NCI-H1417 treated with DMSO at 0.1 percent for 48 hours (cell line): ENCODE measurements at places on chromosomes 7 and 10.

GRCh38 chr7:36291387-36292316 lies 98.0 kb upstream of the ANLN start:
- DNase-seq: peak; percentile 73

GRCh38 chr10:131975003-131975402 lies 6.7 kb downstream of the BNIP3 start:
- peak; percentile 20 for DNase-seq

- no peak for DNase-seq
Observed at GRCh38 chr10:71241114-71241829, 28.9 kb downstream of the UNC5B start.

GRCh38 chr10:71368643-71369042 lies 28.1 kb upstream of the CDH23 start:
- no peak for DNase-seq

- no peak for DNase-seq
Observed at GRCh38 chr10:59098387-59098786, 78.1 kb upstream of the PHYHIPL start.

DNA sequence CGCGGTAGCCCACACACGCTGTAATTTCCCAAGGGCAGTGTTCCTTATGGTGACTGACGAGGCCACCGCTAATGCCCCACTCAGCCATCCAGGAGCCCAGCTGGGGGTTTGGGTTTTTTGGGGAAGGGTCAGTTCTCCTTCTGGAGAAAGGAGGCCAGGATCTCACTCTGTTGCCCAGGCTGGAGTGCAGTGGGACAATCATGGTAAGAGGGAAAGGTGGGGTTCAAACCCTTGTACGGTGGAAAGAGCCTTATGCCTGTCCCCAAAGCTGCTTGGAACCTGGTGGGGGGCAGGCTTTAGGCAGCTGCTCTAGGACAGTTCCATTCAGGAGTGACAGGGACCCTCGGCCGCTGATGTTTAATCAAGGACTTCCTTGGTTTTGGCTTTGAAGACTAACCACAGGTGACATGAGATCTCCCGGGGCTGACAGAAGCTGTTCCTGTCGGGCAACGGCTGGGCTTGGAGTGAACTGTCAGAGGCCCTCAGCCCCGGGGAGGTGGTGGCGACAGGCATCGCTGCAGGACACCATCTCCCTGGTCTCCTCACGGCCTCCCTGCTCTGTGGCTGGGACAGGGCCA lies 84.5 kb downstream of the CARD11 start:
- DNase-seq: no peak

DNA sequence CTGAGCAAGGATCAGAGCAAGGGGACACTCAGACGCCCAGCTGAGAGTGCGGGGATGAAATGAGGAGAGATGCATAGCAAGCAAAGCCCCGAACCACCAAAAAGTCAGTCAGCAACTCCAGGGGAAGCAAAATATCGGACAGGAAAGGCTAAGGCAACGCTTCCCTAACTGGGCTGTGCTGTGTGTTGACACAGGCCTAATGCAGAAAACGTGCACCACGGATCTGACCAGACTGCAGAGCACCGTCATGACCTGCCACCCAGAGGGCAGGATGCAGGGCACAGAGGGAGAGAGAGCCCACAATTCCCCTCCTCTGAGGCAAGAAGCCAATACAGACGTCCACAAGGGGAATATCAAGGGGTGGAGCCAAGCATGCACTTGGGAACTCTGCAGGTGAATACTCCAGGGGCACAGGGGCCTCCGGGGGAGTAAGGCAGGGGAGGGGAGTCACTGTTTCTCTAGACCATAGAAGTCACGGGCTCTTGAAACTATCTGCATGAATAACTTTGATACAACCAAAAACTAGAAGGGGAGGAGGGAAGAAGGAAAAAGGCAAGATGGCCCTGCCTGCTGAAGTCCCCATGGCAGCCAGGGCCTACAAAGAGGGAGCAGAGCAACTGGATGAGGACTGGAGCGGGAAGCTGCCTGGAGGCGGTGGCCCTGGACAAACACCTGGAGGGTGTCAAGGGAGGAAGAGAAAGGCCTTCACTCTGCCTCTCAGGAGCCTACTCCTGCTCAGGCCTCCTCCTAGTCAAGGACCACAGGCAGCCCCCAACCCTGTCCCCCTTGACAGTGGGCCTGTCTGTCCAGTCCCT lies 26.2 kb downstream of the GRID1 start:
- no peak for DNase-seq

- no peak for DNase-seq
Observed at GRCh38 chr10:113712755-113713639, 33.3 kb downstream of the CASP7 start.

GRCh38 chr10:78634835-78635234 lies 433.9 kb upstream of the ZMIZ1 start:
- DNase-seq: no peak

GRCh38 chr7:38220452-38220851 lies 42.4 kb downstream of the STARD3NL start:
- DNase-seq: no peak

GRCh38 chr10:50406457-50407070 lies 155.2 kb upstream of the ASAH2 start:
- no peak for DNase-seq

- DNase-seq: no peak
Observed at GRCh38 chr7:102220229-102220850, 66.3 kb upstream of the SH2B2 start.

GRCh38 chr10:50360077-50360850 lies 108.9 kb upstream of the ASAH2 start:
- DNase-seq: no peak

DNA sequence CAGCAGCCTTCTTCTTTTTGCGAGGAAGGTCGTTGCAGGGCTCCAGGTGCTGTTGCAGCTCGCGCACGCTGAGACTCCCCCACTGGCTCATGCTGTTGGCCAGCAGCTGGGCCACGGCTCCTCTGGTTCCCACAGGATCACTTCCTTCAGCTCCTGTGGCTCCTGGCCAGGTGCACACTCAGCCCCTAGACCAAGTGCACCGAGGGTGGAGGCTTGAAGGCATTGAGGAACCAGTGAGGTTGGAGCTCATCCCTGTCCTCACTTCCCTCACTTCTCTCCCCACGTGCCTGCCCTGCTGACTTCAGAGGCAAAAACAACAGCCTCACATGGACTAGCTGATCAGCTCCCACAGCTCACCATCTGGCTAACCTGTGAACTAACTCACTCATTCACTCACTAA lies 46.2 kb upstream of the ADRB1 start:
- DNase-seq: no peak

GRCh38 chr10:88769384-88769783 lies 9.6 kb downstream of the LIPN start:
- no peak for DNase-seq

DNA sequence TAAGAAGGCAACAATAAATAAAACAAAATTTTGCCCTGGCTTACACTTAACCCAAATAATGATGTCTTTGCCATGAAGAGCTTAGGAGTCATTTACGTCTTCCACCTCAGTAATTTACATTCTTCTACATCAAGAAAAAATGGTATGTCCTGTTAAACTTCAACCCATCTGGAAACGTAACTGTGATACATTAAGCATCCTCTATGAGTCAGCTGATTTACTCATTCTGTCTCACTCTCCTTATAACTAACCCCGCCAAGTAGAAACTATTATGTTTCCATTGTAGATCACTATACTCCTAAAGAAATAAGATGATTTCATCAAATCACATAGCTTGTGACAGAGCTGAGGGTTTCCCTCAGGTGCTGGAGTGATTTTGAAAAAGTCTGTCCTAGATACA lies 330.7 kb downstream of the CDC14C start:
- DNase-seq: no peak

GRCh38 chr7:146661929-146662328 lies 545.3 kb downstream of the CNTNAP2 start:
- DNase-seq: no peak

- no peak for DNase-seq
Observed at GRCh38 chr10:11849277-11849676, 26.1 kb downstream of the PROSER2 start.

GRCh38 chr7:128166603-128167041 lies 74.5 kb upstream of the LEP start:
- no peak for DNase-seq

DNA sequence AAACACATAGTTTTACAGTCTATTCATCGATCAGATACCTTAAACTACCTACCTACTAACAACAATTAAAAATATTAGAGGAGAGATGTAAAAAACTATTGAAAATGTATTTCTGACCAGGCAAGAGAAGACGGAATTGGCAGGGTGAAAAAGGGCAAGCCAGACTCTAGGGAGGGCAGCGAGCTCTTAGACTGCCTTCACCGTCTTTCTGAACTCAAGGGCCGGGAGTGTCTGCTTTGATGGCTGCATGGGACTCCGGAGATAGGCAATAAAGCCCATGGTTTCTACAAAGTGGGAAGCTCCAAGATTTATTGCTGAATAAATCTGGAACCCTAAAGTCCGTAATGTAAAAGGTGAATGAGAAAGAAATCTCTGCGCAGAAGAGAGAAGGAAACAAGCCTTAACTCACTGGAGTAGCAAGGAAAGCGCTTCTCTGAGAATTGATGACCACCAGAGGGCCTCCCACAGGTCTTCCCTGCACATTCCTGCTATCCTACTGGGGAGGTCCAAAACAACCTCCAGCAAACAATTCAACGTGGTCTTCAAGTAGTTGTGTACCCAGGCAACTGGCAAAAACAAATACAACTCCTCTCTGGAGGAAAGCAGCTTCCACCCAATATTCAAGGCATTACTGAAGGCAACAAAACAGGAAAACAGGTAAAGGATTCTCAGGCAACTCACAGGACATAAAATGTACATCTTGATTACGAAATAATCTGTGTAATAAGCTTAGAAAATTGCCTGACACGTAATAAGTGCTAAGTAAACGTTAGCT lies 181.3 kb downstream of the SDK1 start:
- DNase-seq: no peak

DNA sequence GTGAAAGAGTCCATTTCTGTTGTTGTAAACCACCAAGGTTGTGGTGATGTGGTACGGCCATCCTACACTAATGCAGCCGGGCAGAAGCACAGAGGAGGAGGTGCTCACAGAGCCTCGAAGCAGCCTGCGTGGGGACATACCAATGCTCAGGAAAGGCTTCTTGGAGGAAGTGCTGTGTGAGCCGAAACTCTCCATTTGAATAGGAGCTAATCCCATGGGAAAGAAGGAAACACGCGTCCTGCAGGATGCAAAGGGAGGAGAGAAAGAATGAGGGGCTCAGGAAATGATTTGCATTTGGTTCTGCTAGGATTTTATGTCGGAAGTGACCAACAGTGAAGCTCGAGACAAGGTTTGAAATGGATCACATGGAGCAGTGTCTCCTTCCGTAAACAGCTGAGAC lies 477.9 kb upstream of the ANKRD30A start:
- DNase-seq: no peak

DNA sequence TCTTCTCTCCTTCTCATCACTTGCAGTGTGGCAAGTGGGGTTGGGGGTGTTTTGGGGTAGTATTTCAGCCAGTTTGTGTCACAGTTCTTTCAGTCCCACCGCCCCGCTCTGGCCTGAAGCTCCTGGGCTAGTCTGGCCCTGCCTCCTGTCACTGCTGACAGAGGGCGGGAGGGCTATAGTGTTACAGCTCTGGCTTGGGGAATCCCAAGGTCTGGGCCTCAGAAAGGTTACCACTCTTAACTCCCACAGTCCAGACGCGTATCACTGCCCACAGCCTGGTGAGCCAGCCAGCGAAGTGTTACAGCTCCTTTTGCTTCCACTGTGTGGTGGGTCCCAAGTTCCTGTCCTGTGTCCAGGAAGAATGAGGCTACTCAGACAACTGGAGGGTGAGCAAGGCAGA lies 56.0 kb downstream of the ZNF777 start:
- DNase-seq: no peak

- no peak for DNase-seq
Observed at GRCh38 chr7:99767662-99768061, 16.3 kb downstream of the CYP3A4 start.

DNA sequence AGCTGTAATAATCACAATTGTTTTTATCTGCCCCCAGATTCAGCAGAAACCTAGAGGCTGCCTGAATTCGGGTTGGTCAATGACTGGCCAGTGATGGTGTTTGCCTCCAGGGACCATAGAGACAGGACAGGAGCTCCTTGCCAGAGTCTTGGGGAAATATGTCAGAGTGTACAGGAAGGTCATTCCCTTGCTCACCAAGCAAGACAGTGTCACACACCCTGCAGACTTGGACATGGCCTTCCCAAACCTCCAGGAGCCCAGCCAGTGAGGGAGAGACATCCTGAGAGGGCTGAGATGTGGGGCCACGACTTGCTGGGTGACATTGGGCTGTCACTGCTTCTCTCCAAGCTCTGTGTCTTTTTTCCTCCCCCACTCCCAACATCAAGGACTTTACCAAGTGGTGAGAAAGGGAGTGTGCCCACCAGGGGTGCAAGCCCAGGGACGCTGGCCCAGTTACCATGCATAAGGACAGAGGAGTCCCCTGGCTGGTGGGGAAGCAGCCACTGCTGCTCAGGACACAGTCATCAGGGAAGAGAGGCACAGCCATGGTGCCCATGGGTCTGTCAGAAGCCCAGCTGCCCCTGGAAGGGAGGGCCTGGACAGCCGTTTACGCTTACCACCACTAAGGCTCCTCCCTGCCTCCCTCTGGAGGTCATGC lies 25.3 kb upstream of the C10orf53 start:
- no peak for DNase-seq

GRCh38 chr10:43424416-43424815 lies 12.5 kb upstream of the ZNF487 start:
- DNase-seq: no peak

DNA sequence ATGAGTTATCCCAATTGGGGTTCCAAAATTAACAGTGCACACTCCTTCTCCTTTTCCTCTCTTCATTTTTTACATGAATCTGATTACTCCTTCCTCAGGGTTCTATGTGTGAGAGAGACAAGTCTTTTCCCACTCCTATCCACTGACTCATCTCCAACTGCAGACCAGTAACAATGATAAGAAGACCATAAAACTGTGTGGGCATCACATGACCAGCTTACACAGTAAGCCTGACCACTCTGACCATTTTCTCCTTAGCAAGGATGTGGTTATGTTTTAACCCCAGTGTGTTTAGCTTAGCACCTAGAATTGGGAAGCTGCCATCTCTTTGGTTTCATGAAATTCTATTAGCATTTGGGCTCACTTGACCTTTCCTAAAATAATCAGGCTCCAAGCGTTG lies 145.0 kb upstream of the CALCR start:
- DNase-seq: no peak

DNA sequence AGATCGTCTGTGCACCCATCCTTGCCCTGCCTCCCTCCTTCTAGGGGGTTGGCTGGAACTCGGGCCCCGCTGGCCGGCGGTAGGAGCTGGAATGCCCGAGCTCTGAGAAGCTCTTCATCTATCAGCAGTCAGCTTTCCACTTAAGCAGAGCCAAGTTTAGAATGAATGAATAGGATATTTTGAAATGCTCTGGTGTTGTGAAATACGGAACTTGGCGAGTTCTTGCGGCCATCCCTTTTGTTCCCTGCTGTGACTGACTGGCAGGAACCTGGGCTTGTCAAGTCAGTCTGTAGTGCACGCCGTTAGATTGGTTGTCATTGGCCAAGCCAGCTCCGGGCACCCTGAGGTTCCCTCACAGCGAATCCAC lies 33.3 kb downstream of the FOXK1 start:
- no peak for DNase-seq

DNA sequence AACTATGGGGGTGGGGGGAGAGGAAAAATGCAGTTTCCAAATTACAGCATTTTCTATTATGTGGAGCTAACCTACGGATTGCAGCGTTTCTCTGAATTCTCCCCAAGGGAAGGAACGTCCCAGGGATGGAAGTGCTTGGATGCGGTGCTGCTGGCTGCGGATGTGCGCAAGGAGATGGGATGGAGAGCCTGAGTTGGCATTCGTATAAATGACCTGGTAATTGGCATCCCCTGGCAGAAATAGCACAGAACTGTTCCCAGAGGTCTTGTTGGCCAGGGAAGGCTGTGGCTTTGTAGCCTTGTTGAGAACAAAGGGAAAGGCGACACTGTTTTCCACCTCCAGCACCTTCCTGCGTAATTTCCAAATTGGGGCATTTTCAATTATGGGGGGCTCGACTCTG lies 2.7 kb downstream of the ORAI2 start:
- DNase-seq: no peak
